ENCODE measurements at places on chromosomes 11 and 22. TPM values are rescaled to one million over a fixed set of nuclear protein-coding genes. Genes with fewer than 3 reads are reported as not detected.

The TEAD1 gene
- 78.3 TPM for polyA plus RNA-seq

The SMARCB1 gene
- polyA plus RNA-seq: 144 TPM

The MMP27 gene
- not detected for polyA plus RNA-seq

The OR52I2 gene
- polyA plus RNA-seq: not detected

DNA sequence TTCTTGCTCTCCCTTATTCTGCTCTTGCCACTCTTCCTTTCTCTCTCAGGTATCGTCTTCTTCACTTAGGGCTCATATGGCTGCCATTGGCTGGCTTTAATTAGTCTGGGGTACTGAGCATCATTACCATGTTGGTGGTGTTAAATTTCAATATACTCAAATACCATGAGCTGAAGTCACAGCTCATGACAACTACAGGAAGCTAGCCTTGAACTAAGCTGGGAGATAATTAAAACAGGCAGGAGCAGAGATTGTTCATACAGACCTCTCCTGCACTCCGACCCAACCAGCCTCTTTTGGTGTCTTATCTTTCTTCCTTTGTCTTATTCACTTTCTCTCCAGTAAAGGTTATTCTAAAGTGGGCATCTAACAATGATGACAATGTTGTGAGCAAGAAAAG is 130.9 kb upstream of the BLID start:
- no peak for DNase-seq

DNA sequence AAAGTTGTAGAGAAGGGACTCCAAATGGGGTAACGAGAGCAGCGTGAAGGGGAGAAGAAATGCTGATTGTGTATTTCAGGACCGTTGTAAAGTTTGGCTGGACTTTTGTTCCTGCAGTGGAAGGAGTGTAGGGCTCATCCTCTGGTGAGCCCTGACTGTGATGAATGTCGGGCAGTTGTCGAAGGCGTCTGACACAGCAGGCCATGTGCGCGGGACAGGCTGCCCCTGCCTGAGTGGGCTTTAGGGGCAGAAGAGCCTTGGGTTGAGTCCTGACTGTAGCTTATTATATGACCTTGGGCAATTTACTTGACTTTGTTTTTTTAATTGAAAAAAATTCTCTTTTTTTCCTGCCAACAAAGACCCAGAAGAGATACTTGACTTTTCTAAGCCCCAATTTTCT is 3.1 kb downstream of the TRMU start:
- no peak for DNase-seq

DNA sequence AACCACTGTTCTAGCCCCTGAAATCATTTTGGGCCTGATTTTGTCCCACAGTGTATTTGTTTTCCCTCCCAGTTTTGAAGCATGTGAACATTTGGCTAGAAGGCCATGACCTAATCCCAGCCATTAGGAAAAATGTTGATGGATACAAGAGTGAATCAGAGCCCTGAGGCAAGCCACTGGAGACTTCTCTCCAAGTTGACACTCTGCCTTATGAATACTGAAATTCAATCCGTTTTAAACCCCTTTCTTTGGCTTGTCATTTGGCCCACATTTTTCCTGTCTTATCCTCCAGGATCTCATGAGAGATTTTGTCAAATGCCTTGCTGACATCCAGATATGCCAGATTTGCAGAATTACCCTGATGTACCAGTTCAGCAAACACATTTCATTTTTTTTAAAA is 158.8 kb downstream of the FAT3 start:
- no peak for DNase-seq

DNA sequence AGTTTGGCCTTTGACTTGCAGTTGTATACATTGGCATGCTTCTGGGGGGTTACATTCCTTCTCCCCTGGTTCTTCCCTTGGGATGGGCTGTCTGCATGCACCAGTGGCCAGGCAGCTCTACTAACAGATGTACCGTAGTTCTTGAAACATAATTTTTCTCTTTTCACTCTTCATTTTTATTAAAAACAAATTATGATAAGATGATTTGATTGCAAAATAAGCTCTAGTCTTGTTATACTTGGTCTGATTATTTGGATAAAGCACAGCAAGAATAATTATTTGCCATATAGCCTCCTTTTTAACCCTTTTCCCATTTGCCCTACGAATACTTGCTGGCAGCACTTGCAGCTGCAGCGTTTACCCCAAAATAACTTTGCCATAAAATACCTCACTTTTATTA is 12.7 kb downstream of the OR56A5 start:
- DNase-seq: peak; percentile 52

DNA sequence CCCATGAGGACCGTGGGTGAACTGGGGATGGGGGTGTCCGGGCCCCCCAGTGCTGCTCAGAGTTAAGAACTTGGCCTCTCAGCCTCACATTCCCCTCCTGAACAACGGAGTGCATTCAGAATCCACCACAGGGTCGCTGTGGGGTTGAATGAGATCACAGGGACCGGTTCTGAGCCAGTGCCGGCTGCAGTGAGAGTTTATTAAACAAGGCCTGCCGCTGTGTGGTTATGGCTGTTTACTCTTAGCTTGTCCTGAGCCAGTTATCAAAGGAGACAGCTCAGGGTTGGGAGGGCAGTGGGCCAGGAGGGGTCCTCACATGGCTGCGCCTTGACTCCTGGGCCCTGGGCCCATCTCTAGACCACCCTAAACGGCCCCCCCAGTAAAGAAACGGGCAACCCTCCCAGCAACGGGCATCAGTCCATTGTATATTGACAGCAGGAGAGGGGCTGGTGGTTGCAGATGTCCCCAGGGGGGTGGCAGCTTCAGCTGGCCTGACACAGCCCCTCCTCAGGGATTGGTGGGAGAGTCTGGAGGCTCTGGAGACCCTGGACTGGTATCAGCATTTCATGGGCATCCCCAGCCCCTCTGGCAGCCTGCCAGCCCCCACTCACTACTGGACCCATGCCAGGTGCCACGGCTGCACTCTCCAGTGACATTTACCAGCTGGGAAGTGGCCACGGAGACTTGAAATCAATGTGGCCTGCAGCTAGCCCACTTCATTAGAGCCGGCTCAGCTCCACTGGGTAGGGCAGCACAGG is 15.1 kb upstream of the CABP7 start:
- DNase-seq: peak; percentile 71

GRCh38 chr22:23565305-23565914 is 14.7 kb downstream of the IGLL1 start:
- no peak for DNase-seq

DNA sequence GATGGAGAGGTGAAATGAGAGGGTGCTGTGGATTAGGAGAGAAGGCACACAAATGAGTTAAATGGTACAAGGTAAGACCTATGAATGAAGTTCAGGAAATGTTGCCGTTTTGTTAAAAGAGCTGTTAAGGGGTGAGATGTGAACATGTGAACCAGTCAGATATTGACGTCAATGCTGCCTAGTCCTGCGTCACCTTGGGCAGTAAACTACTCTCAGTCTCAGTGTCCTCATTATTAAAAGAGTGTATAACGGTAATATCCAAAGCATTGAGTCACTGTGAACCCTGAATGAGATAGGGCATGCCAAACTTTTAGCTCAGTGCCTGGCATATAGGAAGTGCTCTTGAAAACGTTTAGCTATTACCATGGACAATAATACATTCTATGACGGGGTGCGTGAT is 32.4 kb upstream of the SORL1-AS1 start:
- DNase-seq: no peak

DNA sequence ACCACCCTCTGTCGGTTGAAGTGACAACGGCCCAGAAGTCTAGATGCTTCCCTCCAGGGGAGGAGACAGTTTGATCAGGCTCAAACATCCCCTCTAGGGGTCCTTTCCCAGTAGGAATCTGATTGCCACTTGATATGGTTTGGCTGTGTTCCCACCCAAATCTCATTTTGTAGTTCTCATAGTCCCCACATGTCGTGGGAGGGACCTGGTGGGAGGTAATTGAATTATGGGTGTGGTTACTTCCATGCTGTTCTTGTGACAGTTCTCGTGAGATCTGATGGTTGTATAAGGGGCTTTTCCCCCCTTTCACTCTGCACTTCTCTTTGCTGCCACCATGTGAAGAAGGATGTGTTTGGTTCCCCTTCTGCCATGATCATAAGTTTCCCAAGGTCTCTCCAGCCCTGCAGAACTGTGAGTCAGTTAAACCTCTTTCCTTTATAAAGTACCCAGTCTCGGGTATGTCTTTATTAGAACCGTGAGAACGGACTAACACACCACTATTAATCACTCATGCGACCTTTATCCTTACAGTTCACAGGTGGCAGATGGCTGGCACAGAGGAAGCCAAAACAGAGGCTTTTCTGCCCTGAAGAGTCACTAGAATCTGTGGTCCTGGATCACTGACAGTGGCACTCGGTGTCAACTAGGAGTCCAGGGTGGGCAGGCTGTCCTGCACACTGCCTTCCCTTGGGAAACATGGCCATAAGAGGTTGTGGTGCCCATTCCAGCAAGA is 21.6 kb downstream of the ASPHD2 start:
- no peak for DNase-seq

GRCh38 chr11:22711071-22711770 is 44.8 kb downstream of the GAS2 start:
- DNase-seq: no peak

GRCh38 chr11:132471466-132471865 is 1060.8 kb downstream of the OPCML start:
- no peak for DNase-seq

DNA sequence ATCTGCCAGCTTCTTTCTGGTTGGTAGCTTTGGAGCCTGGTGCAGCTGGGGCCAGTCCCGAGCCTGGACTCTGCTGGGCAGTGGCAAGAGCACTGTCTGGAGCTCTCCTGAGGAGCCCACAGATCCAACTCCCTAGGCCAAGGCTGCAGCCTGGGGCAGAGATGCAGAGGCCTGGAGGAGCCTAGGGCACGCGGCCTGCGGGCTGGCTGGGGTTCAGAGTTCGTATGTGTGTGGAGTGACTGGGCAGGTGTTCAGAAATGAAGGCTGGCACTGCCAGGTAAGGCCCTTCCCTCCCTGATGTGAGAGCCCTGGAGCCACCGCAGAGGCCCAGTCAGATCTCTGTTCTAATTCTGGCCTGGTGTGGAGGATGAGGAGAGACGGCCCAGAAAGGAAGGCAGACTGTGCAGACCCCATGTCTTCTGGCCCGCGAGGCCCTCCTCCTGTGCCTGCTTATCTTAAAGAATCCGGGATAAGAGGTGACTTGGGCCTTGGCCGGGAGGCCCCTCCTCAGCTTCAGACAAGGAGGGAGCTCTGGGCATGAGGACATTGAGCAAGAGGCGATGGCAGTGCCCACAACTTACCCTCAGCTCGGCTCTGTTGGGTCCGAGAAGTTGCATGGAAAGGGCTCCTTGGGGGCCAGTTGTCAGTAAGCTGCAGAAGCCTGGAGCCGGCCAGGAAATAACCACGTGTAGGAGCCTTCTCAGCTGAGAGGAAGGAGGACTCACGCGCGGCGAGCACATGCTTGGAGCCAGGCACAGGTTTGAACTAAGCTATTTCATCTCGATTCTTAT is 62.2 kb upstream of the B3GAT1 start:
- no peak for DNase-seq

DNA sequence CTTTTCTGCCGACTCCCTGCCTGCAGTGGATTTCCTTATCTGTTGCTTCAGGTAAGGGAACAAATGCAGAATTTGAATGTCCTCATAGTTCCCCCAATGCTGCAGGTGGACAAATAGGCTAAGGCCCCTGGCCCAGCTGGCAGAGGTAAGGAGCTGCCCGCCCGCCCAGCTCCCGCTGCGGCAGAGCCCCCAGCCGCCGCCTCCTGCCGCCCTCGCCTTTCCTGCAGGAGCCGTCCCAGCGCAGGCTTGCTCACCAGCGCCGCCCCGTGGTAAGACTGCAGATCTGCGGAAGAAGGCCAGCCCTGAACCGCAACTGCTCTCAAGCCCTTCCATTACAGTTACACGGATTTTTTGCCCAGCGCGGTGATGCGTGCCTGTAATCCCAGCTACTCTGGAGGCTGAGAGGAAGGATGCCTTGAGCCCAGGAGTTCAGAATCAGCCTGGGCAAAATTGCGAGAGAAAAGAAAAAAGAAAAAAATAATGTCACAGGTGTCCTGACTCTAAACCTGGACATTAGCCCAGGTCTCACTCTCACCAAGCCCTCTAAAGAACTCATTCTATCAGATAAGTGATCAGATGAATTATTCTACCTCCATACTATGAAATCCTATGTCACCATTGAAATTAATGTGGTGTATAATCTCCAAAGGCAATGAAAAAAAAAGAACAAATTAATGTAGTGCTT is 51.2 kb upstream of the EMID1 start:
- peak; percentile 73 for DNase-seq
